ENCODE measurements at places on chromosomes 2 and 18.

DNA sequence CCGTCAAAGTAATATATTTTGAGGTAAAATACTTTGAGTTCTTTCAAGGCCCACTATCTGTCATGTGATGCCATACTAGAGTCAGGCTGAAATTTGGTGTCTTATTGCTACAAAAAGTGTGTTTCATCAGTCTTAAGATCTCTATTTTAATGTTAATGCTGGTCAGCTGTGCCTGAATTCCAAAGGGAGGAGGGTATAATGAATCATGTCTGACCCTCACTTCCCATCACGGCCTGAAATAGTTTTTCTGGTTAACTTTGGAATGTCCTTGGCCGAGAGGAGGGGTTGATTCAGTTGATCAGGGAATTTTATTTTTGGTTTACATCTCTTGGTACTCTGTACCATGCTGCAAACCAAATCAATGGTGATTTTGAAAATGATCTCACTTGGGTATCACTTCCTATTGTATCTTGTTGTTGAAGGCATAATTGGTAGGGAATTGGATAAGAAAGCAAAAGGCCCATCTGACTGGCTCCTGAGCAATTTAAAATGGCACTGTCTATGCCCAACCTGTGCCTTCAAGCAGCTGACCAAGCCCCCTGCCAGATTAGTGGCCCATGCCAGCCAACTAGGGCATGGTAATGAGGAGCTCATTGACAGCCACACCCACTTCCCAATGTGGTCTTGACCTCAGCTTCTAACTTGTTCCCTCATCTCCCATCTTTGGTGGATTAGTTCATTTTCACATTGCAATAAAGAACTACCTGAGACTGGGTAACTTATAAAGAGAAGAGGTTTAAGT lies 6.1 kb upstream of the SLC35F5 start:
- no peak for DNase-seq

DNA sequence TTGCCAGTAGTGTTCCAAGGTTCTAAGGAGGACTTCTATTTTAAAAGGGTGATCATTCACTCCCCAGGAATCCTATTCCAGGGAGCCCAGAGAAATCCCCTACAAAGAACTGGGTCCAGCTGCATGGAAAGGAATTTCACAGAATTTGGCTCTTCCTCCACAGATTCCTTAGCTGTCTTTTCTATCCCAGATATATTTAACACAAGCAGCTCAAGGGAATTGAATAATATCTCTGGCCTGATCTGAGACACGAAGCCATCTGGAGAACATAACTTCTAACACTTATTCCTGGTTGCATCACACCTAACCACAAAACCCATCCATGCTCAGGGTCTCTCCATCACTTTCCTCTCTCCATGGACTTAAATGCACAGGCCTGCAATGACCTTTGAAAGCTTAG lies 306.7 kb upstream of the ACVR2A start:
- DNase-seq, result no peak

DNA sequence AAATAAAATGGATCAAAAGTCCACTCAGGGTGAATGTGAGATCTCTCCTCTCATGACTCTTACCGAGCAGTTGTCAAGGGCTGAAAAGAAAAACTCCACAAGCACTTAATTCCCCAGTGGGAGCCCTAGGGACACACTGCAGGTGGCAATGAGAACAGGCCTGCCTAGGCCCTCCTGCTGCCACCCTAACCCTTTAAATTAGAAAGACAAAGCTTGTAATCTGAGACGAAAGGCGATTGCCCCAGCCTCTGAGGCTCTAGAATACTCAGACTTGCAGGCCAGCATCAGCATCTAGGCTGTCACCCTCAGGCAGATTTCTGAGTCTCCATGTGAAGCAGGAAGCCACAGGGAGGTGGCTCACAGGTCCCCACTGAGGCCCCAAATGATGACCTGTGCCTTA lies 457.0 kb upstream of the MYT1L start:
- no peak for DNase-seq

GRCh38 chr18:36155851-36156757 lies 26.4 kb downstream of the ELP2 start:
- no peak for DNase-seq

GRCh38 chr2:17590342-17590911 lies 49.9 kb downstream of the VSNL1 start:
- DNase-seq, result no peak

DNA sequence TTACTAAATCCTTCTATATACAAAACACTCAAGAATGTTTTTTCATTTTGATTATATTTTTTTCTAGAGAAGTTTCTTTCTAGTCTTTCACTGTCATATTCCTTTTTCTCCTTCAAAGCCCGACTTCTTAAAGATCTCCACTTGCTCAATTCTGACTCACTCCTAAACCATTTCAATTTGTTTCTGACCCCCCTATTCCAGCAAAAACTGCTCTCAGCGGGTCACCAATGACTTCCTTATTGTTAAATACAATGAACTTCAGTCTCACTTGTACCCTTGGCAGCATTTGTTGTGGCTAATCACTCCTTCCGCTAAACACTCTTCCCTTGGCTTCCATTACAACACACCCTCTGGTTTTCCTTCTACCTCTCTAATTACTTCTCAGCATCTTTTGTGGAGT lies 111.1 kb upstream of the RBBP8 start:
- no peak for DNase-seq

- peak; percentile 31 for DNase-seq
Observed at GRCh38 chr2:36235882-36236281, 119.7 kb upstream of the CRIM1 start.

GRCh38 chr2:45765728-45766254 lies 114.3 kb downstream of the PRKCE start:
- no peak for DNase-seq

- DNase-seq, result peak; percentile 26
Observed at GRCh38 chr2:11701751-11702301, 31.8 kb upstream of the NTSR2 start.

- no peak for DNase-seq
Observed at GRCh38 chr2:36734304-36734703, 37.8 kb downstream of the VIT start.

GRCh38 chr2:9692456-9693195 lies 61.8 kb upstream of the YWHAQ start:
- peak; percentile 27 for DNase-seq

DNA sequence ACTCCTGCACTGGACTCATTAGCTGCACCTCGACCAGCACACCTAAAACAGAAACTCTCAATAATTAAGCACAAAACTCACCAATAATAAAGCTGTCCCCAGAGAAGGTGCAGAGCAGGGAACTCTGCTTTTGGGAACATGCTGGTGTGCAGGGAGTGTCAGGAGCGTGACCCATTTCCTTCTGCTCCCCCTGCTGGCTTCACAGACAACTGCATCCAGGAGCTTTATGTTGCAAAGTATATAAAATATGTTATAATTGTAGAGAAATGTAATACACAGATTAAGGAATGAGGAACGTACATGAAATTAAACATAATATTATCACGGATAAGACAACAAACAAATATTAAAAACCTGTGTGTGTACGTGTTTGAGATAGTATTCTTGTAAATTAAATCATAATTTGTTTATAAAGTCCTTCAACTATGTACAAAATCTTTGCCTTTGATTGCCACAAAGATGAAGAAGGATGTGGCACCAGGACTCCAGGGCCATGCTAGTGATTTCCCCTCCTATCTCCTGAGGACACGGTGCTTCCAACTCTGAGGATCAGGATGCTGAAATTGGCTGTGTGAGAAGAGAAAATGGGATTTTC lies 68.6 kb upstream of the MAL start:
- DNase-seq, result peak; percentile 27

GRCh38 chr2:172454404-172455120 lies 27.2 kb downstream of the ITGA6 start:
- DNase-seq, result no peak

Measured in CD4-positive, alpha-beta T cell treated with Interleukin-10 for 1 hour (primary cell).